Cerebellar nuclear complex (tissue), 1 donor: ENCODE measurements at places on chromosomes 1 and 21.
A peak's percentile ranks its signal among the peaks of the same experiment; 100 is the strongest.

GRCh38 chr1:20212085-20212684 is 25.9 kb upstream of the PLA2G2C start:
- DNase-seq = no peak

- no peak for DNase-seq
Measured at GRCh38 chr1:210321131-210321530, 7.6 kb upstream of the HHAT start.

GRCh38 chr1:165383067-165383466 is 26.6 kb upstream of the LMX1A start:
- no peak for DNase-seq

- no peak for DNase-seq
Measured at GRCh38 chr1:11736746-11737639, 1.1 kb downstream of the AGTRAP start.

GRCh38 chr1:29310616-29311180 is 74.4 kb downstream of the PTPRU start:
- DNase-seq = no peak

GRCh38 chr21:46217511-46218196 is 10.9 kb downstream of the LSS start:
- DNase-seq = no peak

- DNase-seq = no peak
Measured at GRCh38 chr1:19462781-19463503, 22.4 kb downstream of the CAPZB start.

GRCh38 chr1:50969611-50970508 is at the start of gene CDKN2C:
Gene CDKN2C (plus strand): TSS chr1:50970245. CDS start chr1:50970369, 124 bp downstream.
- DNase-seq = peak; percentile 50

DNA sequence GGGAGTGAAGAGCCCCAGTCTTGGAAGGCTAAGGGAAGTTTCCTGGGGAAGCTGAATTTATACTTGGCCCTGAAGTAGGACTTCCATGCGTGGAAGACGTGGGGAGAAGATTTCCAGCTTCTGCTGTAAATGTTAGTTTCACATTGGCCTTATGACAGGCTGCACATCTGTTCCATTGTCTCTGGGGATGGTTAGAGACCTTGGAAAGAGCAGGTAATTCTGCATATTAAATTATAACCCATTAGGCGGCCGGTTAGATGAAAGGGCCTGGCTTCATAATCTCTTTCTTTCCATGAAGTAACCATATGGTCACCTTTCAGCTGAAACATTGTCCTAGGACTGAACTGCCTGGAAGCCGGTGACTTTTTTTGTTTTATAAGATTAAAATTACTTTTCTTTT is 37.5 kb downstream of the DPT start:
- DNase-seq = no peak

GRCh38 chr21:19420565-19420964 is 1017.0 kb upstream of the TMPRSS15 start:
- no peak for DNase-seq

- no peak for DNase-seq
Measured at GRCh38 chr1:63690966-63691700, 82.7 kb upstream of the ROR1 start.

- no peak for DNase-seq
Measured at GRCh38 chr21:29616209-29616751, 317.6 kb downstream of the BACH1 start.

- DNase-seq = no peak
Measured at GRCh38 chr1:228456252-228457016, 30.7 kb upstream of the RNF187 start.

DNA sequence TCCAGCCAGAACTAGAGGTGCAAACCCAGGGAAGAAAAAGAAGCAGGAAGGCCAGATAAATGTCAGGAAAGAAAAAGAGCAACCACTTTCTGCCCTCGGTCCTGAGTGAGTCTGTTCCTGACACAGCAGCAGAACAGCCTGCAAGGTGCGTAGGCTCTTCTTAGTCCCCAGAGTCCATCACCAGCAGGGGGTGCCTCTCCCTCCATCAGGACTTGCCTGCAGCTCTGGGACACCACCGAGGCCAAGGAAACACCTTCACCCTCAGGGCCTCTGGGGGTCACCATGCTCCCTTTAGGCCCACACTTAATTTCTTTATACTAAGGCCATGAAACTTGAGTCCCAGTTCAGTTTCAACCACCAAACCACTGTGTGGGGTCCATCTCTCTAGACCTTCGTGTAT is 43.7 kb upstream of the NFASC start:
- no peak for DNase-seq

GRCh38 chr1:96510911-96511310 is 210.7 kb upstream of the PTBP2 start:
- DNase-seq = no peak

DNA sequence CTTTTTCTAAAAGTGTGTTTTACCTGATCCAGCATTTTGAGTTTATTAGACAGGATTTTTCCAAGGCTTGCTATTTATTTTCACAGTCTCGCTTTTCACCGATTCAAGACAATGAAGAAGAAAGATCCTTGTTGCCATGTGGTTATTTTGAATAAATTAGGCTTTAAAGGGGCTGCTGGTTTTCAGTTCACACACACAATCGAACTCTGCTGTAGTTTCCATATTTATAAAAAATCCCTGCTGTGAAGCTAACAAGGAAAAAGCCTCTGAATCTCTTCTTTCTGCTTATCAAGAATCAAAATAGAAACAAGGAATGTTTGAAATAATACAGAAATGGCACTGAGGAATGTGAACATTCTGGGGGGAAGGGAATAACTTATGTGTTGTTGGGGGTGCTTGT is 102.5 kb upstream of the KAZN start:
- no peak for DNase-seq

DNA sequence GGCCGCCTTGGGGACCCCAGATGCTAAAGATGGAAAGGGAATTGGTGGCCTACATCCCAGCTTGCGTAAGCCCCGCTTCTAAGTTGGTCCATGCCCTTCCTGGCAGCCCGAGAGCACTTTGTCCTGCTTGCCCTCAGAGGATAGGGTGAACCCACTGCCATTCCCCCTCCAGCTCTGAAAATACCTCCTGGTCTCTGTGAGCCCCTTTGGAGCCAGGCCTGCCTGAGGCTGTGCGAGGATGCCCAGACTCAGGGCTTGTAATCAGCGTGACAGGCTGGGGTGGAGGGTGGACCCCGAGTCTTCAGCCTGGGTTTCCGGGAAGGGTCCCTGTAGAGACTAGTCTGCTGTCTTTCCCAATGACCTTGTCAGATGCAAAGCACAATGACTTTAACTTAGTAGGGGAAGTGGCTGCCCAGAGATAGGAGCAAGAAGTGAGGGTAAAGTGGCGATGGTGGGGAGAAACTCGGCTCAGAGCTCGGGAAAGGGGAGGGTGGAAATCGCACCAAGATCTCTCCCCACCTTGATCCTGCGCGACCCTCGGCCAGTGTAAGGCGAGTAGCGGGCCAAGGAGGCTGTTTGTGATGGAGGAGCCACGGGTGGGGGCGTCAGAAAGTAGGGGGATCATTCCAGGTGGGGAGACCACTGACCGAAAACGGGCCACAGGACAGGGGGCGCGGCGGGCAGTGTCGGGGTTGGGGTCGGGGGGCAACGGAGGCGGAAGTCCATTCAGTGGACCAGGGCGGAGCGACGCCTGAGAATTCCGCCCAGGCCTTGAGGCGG is 2.7 kb upstream of the HES3 start:
- DNase-seq = no peak

- no peak for DNase-seq
Measured at GRCh38 chr1:154938604-154939399, 2.3 kb upstream of the PMVK start.

GRCh38 chr1:77514921-77515776 is 167.3 kb downstream of the ZZZ3 start:
- no peak for DNase-seq

DNA sequence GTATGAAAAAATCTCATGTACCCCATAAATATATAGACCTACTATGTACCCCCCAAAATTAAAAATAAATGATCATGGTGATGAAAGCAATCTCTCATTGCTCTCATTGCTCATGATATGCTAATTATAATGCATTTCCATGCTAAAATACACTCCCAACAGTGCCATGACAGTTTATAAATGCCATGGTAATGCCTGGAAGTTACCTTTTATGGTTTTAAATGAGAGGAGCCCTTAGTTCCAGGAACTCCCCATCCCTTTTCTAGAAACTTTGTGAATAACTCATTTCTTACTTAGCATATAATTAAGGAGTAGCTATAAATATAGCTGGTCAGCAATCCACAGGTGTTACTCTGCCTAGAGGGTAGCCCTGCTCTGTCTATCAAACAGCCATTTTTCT is 166.1 kb upstream of the RGS18 start:
- DNase-seq = no peak

GRCh38 chr1:57603696-57604095 is 179.8 kb upstream of the DAB1 start:
- DNase-seq = no peak

GRCh38 chr1:10217748-10218441 is 7.5 kb downstream of the KIF1B start:
- DNase-seq = no peak

GRCh38 chr1:160945079-160945478 is 9.5 kb downstream of the ITLN2 start:
- no peak for DNase-seq

DNA sequence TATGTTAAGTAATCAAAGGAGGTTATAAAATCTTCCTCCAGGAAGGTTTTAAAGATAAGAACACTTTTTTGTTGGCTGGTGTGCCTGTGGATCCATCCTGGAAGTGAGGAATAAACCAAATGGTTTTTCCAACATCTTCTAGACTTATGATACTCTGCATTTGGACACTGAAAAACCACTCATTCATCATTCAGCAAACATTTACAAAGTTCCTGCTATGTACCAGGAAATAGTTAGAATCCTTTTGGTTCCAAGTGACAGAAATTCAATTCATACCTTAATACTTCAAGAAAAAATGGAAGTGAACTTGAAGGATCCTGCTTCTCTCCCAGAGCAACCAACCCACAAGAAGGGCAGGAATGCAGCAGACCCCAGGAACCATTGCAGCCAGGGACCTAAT is 39.6 kb upstream of the PIGC start:
- no peak for DNase-seq

- no peak for DNase-seq
Measured at GRCh38 chr1:21930629-21931170, 6.4 kb downstream of the HSPG2 start.

DNA sequence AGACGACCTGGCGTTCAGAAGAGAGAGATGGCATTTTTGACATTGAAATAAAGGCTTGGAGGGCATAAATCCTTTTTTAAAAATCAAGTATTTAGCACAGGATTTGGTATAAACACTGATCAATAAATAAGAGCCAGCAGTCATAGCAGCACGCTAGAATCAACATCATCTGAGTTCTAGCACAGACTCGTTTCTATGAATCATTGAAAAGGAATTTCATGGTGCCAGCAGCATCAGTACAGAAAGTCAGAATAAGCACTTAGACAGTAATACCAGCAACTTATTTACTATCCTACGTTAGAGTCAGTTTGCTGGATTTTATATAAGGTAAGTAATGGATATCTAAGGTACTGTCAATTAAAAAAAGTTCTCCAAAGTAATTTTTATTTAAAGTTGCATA is 119.3 kb downstream of the HLCS start:
- no peak for DNase-seq

DNA sequence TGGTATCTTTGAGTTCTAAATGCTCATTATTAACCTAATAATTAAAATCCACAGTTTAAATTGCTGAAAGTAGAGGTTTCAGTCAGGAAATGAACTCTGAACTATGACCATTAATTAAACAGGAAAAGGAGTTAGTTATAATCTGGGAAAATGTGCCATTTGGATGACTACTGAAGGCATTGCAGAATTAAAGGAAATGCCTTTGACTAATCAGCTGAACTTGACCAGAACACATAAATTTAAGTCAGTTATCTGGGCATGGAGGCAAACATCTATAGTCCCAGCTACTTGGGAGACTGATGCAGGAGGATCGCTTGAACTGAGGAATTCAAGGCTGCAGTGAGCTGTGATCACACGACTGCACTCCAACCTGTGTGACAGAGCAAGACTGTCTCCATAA is 31.9 kb downstream of the SLC44A5 start:
- no peak for DNase-seq
